ENCODE measurements at places on chromosomes 2 and 18.
A peak's percentile ranks its signal among the peaks of the same experiment; 100 is the strongest.

- no peak for DNase-seq
Observed at GRCh38 chr2:172894689-172895387, 159.2 kb downstream of the RAPGEF4 start.

DNA sequence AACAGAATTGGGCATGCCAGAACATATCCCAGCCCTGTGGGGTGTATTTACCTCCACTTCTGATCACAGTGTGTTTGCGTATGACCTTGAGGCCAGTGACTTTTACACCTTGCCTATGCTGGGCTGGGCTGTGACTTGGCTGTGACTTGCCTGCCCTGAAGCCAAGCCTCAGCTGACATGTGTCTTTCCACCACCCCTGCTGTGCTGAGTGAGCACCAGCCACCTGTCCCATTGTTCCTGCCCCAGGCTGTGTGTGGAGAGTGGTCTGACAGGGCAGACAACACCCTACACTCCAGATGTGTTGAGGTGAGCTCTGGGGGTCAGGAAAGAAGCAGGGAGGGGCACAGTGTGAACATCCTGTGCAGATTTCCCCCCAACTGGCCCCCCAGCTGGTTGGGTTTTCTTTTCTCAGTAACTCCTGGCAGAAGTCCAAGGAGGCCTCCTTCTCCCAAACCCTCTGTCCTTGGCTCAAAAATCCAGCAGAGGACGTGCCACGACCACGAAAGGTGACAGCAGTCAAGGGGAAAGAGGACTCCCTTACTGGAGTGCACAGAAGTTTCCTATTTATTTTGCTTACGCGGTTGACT, 5.1 kb upstream of the STEAP3 start:
- DNase-seq, result peak; percentile 84

DNA sequence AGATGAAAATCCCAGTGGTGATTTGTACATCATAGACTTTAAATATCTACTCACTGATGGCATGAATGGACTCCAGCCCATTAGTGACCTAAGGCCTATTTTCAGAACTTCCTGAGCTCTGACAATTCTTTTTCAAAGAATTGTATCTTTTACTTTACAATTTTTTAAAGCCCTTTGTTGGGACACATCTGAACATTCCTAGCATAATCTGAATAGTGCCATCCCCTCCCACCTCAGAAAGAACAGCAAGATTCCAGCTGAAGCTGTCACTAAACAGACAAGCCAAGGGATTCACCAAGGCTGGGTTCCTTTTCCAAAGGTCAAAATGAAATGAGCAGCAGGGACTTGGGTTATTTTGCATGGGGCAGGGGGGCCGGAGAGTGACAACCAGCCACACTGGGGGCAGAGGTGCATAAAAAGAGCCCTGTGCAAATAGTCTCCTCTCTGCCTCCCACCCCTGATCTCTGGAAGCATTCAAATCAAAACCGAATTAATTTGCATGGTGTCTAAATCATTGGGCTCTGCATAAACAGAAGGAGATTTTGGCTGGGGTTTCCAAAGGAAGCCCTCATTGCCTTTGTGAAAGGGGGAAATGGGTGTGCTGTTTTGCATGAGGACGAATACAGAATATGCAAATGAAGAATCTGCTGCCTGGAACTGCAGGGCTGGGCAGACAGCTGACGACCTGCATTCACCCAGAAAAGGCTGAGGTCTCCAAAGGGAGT, 17.2 kb downstream of the EPHA4 start:
- DNase-seq, result no peak

- DNase-seq, result no peak
Observed at GRCh38 chr18:42533616-42534015, 578.6 kb downstream of the PIK3C3 start.

DNA sequence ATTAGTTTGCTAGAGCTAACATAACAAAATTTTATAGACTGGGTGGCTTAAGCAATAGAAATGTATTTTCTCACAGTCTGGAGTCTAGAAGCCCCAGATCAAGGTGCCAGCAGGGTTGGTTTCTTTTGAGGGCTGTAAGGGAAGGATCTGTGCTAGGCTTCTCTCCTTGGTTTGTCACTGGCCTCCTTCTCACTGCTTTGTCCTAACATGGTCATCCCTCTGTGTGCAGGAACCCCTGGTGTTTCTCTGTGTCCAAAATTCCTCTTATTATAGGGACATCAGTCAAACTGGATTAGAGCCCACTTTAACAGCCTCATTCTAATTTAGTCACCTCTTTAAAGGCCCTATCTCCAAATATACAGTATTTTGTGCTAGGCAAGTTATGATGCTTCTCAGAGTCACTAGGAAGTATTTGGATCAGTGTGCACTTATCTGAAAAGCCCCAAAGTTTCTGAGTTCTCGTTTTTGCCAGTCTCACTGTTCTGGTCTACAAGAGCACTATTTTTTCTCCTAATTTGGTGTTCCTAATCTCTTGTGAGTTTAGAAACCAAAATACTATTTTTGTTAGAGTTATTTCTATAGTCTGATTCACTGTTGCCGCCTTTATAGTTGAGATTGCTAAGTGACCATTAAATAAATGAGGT, 29.0 kb downstream of the ZC3H6 start:
- DNase-seq, result peak; percentile 6

GRCh38 chr2:222399038-222399783, 25.1 kb upstream of the SGPP2 start:
- no peak for DNase-seq

DNA sequence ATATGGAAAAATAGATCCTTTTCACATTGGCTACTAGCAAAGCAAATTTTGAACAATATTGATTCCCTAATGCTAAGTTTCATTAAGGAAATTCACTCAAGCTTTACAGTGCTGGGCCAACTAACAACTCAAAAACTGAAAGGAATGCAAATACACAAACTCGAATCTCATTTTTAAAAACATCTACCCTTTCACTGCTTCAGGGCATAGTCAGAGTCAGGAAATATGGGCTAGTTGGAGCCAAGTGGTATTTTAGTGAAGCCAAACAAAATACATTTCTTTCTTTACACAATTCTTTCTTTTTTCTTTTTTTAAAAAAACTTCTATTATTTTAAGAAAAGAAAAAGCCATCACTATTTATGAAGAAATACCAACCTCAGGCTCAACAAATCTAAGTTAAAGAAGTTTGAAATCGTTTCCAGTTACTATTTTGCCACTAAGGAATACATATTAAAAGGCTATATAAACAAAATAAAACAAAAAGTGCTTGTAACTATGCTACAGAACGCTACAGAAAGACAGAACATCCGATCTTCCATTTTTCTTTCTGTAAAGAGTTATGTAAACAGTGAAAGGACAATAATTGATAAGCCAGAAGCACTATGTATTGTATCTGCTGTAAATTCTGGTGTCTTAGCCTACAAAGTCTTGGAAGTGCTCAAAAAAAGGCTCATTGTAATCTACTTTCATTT, 113.6 kb upstream of the STK17B start:
- DNase-seq, result no peak

GRCh38 chr2:169034256-169034655, 3.1 kb upstream of the ABCB11 start:
- DNase-seq, result no peak

DNA sequence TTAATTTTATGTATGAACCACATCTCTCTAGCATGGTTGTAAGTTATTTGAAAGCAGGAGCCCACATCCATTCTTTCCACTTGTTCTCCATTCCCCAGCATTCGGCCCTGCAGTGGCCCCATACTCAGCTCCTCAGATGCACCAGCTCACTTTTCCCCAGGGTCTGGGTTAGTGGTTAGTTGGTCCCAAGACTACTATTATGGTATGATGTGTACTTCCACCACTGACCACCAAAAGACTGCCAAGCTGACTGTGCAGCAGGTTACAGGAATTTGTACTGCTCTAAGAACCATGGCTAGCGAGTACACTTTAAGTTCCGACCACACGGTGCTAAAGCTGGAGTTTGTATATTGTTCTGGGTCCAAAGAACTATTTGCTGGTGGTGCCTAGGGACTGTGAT, 413.6 kb upstream of the TCF4 start:
- DNase-seq, result no peak

DNA sequence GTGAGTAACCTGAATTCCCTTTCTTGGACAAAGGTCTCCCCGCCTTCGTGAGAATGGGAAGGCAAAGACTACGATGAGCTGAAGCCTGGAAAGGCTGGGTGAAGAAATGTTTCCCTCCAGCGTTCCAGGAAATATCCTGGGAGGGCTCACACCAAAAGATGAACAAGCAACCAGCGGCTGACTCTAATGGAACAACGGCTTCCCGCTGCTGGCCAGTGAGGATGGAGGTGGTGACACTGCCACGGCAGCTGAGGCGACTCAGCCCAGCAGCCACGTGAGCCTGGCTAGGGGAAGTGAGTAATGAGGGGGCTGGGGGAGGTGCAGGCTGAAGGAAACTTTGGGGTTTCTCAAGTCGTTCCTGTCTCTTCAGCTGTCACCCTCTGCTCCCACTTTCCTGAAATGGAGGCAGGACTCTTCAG, 105.0 kb upstream of the SMAD7 start:
- DNase-seq, result peak; percentile 88

DNA sequence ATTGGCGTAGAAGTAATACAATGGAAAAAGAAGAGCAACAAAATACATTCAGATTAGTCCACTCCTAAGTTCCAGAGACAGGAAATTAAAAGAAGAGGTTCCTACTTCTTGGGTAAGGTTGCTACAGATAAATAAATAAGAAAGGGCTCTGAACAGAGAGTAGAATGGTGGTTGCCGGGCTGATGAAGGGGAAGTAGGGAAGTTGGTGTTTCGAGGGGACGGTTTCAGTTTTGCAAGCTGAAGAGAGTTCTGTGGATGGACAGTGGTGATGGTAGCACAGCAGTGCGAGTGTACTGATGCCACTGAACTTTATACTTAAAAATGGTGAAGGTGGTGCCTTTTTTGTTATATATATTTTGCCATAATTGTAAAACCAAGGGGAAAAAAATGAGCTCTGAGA, 48.2 kb downstream of the CABYR start:
- peak; percentile 7 for DNase-seq

GRCh38 chr18:22303927-22304326, 113.8 kb downstream of the CTAGE1 start:
- no peak for DNase-seq

DNA sequence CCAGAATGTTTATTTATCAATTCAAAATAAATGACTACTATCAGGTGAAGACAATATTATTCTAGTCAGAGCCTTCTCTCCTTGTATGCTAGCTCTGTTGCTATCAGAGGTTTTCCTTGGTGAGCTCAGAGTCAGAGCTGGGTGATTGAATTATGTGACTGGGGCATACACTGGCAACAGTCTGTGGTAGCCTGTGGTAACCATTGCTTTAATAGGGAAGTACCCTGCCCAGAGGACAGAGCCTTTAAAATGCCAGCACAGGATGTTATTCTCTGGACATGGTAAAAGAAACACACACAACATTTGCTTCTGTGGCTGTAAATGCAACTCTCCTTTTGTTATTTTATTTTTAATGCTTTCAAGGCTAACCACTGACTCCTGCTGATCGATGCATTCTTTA, 124.7 kb downstream of the PPP1R1C start:
- peak; percentile 30 for DNase-seq

- DNase-seq, result no peak
Observed at GRCh38 chr2:177235855-177236437, 23.4 kb downstream of the HNRNPA3 start.

DNA sequence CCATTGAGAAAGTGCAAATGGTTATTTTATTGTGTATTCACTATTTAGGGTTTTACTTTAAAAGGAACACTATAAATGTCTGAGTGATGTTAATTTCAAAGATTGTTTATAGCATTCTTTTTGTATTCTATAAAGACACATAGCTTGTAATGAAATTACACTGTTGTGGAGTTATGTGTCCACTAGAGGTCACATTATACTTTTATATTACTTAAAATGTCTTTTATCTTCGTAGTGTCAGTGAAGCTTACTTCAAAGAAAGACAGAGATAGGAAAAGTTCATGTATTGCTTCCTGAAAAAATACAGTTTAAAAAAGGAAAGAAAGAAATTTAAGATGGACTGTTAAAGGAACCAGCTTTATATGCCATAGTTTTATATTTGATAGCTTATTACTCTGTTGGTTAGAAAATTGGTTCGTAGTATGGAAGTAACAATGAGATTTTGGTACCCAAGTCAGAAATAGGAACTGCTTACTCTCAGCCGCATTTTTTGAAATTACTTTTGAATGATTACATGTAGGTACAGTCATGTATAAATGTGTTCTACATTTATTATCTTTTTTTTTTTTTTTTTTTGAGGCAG, 20.5 kb downstream of the APLF start:
- peak; percentile 58 for DNase-seq

DNA sequence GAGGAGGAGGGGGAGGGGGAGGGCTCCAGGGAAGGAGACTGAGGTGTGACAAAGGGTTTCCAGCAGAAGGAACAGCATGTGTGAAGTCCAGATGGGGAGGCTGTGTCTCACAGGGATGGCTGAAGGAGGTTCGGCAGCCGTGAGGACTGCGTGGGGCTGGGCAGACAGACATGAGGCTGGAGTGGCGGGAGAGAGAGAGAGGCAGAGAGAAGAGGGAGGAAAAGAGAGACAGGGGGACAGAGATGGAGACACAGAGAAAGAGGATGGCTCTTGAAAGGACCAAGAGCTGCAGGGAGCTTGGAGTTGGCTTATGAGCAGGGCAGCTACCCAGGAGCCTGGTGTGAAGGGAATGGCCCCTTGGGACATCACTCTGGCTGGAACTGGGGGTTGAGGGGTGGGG, 138.9 kb upstream of the ASB18 start:
- no peak for DNase-seq
